Ovary (tissue), 10 donors: ENCODE measurements at places on chromosomes 11 and 22. TPM values are rescaled to one million over a fixed set of nuclear protein-coding genes. Genes with fewer than 3 reads are reported as not detected.

The CNGA4 gene
- 0.10 TPM for polyA plus RNA-seq

The WNT11 gene
- 1.9 TPM for polyA plus RNA-seq

The LSP1 gene
- 22.0 TPM for polyA plus RNA-seq

The C11orf86 gene
- not detected for polyA plus RNA-seq

The GALNT18 gene
- polyA plus RNA-seq: 7.7 TPM

The MUC5AC gene
- not detected for polyA plus RNA-seq

The OR4D5 gene
- polyA plus RNA-seq: not detected
